ENCODE measurements at places on chromosomes 7 and 10. TPM values are rescaled to one million over a fixed set of nuclear protein-coding genes. Genes with fewer than 3 reads are reported as not detected.

The GNGT1 gene
- not detected for total RNA-seq

The SLC18A3 gene
- under 0.01 TPM for total RNA-seq

- no peak for DNase-seq
These were observed 481.4 kb downstream of the IPMK start for GRCh38 chr10:57786331-57786730.

GRCh38 chr10:124318811-124319210, 99.9 kb downstream of the OAT start:
- DNase-seq = no peak

DNA sequence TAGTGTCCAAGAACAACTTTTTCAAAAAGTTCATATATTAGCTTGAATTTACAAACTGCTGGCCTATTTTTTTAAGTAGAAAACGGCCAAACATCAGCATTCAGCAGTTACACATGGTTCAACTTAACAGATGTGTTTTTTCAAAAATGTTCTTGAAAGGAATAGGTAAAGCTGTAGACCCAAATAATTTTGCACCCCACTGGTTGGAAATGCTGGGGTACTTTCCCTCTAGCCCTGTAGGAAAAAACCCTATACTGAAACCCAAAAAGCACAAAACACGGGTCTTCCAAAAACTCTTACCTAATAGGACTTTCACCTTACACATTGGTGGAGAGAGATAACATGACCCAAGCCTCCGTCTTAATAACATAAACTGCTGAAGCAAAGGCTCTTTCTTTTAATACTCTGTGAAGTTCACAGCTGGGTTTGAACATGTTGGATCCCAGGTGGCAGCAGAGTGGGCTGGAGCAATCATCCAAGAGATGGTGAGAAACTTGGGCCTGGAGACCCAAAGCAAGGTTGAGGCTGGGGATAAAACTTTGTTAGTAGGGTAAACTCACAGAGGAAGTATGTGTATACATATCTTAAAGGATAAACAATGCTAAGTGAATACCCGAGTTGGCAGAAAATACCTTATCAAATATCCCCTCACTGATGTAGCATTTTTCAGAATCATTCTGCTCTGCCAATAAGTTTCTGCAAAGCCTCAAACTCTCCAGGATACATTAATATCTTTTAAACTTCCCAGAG, 629 bp upstream of the DNAJC9 start:
- DNase-seq = no peak

DNA sequence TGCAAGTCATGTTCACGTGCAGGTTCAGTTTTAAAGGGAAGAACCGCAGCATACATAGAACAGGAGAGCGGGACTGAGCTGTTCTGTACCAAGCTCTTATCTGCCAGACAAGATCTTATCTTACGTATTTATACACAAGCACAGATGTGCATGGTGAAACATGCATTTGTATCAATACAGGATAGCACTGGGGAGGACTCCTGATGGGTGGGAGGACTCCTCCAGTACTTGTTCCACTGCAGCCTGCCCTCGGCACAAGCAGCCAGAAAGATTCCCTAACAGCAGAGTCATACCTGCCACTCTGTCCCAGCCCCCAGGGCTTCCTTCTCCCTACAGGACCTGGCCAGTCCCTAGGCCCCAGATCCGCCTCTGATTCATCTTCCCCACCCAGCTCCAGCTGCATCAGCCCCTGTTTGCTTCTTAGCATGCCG, 13.2 kb upstream of the PRKCQ start:
- no peak for DNase-seq

GRCh38 chr7:41715000-41715399, 12.1 kb upstream of the INHBA start:
- DNase-seq = no peak

DNA sequence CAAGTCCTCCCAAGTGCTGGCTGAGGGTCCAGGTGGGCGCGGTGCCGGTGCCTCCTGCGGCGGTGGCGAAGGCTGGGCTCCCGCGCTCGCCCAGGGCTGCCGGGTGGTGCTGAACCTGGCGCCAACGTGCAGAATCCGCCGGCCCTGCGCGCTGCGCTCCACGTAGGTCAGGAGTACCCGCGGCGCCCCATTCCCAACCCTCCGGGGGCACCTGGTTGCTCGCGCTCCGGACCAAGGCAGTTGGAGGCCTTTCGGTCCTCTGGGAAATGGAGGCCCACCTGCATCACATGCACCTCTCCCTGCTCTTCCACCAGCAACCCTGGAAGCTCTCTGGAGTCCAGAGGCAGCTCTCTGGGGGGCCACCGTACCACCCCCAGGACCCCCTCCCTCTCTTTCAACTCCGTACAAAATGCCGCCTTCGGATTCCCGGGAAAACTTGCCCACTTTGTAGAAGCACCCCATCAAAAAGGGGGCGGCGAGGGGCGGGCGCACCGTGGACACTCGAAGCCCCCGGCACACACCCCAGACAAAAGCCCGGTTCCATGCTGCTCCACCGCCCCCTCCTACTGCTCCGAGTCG, 745 bp downstream of the SLC16A9 start:
- peak; percentile 43 for DNase-seq

- no peak for DNase-seq
These were observed 165.5 kb downstream of the PKD1L1 start for GRCh38 chr7:47782792-47783191.

The GPC2 gene
- total RNA-seq = 75.0 TPM
